ENCODE measurements at places on chromosomes 7 and 10.
A peak's percentile ranks its signal among the peaks of the same experiment; 100 is the strongest.

GRCh38 chr7:13742811-13743210, 246.7 kb downstream of the ETV1 start:
- no peak for DNase-seq

DNA sequence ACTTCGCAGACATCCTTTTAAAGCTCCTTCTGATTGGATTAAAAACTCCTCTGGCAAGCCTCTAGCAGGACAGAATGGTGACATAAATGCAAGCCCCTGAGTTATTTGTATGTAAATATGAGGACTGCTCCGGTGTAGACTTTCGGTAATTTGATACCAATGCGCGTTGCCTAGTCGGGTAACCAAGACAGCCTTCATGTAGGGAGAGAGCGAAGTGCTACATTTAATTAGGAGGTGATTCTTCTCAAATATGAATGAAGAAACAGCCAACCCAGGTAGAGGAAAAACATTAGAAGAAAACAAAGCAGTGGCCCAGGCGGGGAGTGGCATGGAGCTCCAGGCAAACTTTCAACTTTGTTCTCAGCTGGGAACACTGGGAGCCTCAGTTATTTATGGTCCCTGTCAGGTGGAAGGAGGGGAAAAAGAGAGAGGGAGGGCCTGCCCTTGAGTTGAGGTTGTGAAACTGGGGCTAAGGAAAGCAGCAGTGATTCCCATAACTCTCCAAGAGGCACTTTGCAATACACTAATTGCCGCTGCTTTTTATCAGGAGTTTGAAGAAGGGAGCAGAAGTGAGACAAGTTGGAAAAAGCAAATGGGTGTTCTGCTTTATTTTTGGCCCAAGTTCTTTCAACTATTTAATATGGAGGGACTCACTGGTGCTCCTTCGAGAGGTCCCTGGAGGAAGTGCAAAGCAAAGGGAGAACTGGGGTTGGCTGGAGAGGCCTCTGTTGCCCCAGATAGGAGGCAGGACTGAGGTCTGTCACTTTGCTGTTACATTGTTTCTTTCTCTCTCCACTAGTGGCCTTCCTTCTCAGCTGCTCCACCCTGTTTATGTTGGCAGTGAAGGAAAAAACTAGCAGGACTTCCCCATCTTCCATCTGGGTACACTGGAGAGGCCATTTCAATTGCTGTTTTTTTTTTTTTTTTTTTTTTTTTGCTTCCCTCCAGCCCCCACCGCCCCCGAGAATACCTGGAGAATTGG, 234.6 kb upstream of the CCDC6 start:
- DNase-seq = no peak

GRCh38 chr7:35037211-35037525, at the start of gene DPY19L1:
Gene DPY19L1, minus strand, starts transcription at chr7:35037485. Its CDS starts 91 bp downstream, at chr7:35037394.
- no peak for DNase-seq

- DNase-seq = no peak
Observed at GRCh38 chr10:31590023-31590800, 271.2 kb downstream of the ZEB1 start.

GRCh38 chr7:17447728-17448478, 149.5 kb downstream of the AHR start:
- DNase-seq = no peak

DNA sequence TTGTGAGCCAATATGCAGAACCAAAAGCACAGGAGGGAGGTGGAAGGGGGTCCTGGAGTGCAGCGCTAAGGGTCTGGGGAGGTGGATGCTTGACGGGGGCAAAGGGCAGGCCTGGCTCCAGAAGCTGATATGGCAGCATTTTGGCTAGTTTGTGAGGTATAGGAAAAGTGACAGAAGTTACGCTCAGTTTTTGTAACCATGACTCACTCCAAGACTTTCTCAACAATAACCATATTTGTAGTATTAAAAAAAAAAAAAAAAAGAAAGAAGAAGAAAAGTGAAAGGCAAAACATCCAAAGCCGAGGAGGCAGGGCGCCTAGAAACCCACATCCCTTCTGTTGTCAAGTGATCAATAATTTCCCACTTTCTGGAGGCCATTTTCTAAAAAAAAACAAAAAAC, 92.3 kb downstream of the RNF216 start:
- DNase-seq = no peak

GRCh38 chr10:60208676-60209269, 180.9 kb downstream of the ANK3 start:
- DNase-seq = no peak

DNA sequence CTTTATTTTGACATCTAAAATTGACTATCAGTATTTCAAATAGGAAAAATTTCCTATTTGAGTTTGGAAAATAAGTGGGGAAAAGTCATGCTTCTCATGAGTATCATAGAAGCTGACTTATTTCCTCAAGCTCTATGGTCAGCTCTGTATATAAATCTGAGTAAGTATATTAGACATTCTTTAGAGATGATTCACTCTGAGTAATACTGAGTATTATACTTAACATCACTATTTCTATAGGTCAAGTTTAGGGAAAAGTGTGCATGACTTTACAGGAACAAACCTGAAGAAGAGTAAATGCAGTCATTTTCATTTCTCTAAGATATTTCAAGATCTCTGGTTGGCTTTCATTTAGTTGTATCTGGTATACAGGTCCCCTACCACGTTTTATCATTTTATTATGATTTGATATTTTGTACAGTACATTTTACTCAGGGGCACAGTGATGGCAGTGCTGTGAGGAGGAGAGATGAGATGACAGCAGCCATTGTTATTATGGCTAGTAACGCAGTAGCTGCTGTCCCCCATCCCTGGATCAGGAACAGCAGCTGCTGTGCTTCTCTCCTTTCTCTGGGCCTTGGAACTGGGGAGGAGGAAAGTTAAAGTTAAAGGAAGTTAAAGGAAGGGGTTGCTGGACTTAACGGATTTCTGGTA, 15.2 kb downstream of the SND1 start:
- no peak for DNase-seq

DNA sequence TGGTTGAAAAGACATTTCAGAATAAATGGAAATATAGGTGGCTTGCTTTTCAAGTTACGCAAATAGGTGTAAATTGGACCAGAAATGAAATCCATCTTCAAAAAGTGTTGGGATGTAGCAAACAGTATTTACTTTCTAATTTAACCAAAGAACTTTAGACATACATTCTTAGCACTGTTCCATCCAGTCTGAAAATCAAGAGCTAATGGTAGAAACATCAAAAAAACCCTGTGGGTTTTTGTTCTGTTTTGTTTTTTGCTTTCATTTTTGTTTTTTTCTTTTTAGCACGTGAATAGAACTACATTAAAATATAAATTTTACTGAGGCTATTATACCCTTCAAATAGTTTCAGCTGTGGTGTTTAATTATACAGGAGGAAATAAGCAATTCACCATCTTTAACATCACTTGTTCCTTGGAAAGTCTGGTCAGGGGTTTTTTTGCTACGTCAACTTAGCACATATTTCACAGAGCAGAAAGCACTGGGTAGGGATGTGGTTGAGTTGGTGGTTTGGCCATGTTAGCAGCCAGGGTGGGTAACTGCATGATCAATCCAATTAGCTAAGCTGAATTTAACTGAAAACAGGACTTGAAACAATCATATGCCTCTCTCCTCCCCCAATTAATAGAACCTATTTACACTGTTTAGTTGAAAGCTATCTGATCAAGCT, 275.4 kb upstream of the PFKP start:
- no peak for DNase-seq

DNA sequence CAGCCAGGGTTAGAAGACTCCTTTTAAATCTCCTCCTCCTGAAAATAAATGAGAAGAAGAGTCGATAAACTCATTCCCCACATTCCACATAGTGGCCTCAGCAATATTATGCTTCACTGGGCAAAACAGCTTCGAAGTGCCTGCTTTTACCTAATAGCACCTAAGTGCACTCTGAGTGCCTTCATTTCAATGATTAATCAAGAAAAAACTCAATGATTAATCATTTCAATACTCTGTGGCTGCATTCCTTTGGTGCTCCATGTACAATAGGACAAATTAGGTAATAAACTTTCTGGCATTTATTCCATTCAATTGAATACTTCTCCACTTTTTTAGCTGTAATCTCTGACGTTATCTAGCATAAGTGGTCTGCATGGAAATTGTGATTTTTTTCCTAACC, 174.6 kb downstream of the CCDC71L start:
- no peak for DNase-seq

DNA sequence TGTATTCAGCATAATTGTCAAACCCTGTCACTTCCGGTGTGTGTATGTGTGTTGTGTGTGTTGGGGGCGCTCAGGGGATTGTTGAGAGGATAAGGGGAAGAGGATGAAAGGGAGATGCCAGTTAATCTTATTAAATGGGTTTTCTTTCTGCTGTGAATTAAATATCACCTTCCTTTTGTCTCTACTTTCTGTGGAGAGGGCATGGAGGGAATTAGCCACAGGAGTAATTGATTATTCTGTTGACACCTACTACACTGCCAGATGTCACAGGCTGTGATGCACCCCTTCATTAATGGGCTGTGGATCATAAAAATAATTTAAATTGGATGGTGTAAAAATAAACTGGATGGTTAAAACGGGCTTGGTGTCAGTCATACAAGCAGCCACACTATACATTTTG, 311.9 kb downstream of the MDFIC start:
- no peak for DNase-seq

GRCh38 chr10:34758447-34758996, 56.6 kb downstream of the PARD3 start:
- no peak for DNase-seq

- DNase-seq = no peak
Observed at GRCh38 chr10:67697724-67698131, 1.7 kb upstream of the CTNNA3 start.

GRCh38 chr10:24039897-24040296, 169.0 kb upstream of the KIAA1217 start:
- no peak for DNase-seq

DNA sequence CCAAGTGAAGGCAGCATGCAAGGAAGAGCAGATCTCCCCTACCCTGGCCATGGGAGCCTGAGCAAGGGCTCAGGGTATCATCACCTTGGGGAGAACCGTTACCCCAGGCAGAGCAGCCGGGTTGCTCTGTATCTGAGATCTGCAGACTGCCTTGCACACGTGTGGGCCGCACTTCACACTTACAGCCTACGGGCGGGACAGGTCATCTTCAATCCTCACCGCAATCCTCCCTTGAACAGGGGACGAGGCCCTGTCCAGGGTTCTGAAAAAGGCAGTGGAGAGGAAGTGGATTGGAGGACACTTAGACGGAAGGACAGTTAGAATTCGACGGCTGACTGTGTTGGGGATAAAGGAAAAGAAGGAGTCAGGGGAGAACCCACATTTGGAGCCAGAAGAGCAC, 51.4 kb downstream of the NPS start:
- DNase-seq = no peak

GRCh38 chr7:32103361-32103760, 33.2 kb upstream of the PDE1C start:
- no peak for DNase-seq

DNA sequence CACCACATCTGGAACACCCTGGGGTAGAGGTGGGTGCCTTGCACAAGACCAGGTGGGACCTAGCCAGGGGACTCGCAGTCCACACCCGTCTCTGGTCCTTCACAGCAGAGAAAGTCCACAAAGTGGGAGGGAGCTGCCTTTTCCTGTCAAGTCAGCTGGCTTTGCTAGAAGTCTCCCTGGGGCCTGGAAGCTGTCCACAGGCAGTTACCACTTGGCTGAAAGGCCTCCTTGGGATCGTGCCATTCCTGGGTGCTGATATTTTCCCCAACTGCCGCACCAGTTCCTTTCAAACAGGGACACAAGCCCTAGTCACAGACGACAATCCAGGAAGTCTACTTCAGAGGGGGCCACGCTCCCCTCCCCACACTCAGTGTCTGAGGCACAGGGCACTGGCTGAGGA, 75.4 kb downstream of the AFAP1L2 start:
- no peak for DNase-seq

- no peak for DNase-seq
Observed at GRCh38 chr10:72254813-72255568, 18.7 kb upstream of the DDIT4 start.

- no peak for DNase-seq
Observed at GRCh38 chr7:82036146-82036886, 266.5 kb upstream of the HGF start.

DNA sequence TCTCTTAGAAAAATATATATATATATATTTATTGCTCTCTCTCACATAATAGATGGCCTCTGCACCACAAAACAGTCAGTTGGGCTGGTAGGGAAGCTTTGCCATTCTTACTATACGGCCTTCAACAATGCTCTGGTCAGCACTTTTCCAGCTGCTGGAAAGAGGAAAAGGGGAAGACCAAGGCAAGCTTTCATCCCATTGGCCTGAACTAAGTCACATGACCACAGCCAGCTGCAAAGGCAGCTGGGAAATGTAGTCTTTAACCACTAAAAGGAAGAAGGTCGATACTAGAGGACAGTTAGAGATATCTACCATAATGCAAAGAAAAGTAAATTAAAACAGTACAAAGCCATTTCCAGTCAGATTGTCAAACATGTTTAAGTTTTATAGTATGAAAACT, 58.4 kb upstream of the MACROH2A2 start:
- no peak for DNase-seq

GRCh38 chr10:89479771-89480446, 55.5 kb downstream of the SLC16A12 start:
- DNase-seq = no peak

DNA sequence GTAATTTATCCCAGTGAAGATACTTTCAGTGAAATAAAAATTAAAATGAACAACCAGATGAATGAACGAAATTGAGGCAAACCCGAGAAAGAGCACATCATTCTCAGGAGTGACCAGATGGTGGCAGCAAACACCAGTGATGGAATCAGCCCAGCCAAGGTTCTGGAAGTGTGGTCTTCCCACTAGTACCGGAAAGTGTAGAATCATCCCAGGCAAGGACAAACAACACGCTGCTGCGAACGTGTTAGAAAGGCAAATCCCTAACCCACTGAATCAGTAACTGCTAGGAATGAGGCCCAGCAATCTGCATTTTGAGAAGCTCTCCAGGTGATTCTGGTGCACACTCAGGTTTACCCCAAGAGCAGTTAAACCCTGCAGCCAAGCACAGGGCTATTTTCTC, 15.5 kb upstream of the SLC18A3 start:
- peak; percentile 2 for DNase-seq

GRCh38 chr10:48439031-48439430, 132.6 kb downstream of the MAPK8 start:
- DNase-seq = no peak

- no peak for DNase-seq
Observed at GRCh38 chr7:112383671-112384417, 66.4 kb upstream of the IFRD1 start.

DNA sequence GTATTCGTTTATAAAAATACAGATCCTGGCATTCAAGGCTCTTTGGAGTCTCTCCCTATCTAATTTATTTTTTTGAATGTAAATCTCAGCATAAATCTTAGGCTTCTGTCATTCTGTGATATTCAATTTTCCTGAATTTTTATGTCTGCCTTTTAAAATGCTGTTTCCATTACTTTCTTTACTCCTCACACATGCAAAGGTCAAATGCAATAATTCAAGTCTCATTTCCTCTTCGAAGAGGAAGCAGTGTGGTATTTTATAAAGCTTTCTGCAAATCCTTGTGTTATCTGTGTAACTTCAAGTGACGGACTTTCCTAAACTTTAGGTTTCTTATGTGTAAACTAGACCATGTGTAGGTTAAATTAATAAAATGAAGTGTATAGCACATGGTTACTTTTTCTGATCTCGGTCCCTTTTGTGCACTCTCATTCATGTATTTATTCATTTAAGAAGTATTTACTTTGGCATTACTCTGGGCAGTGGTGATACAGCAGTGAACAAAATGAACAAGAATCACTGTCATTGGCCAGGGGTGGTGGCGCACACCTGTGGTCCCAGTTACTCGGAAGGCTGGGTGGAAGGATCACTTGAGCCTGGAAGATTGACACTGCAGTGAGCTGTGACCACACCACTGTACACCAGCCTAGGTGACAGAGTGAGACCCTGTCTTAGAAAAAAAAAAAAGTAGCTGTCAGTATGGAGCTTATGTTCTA, 332.2 kb downstream of the EXOC4 start:
- no peak for DNase-seq

GRCh38 chr10:30639946-30640786, 10.6 kb upstream of the LYZL2 start:
- DNase-seq = no peak

All from stimulated activated CD8-positive, alpha-beta memory T cell treated with anti-CD3 and anti-CD28 coated beads, Interleukin-12 subunit alpha, Interleukin-12 subunit beta, amount 100 ng/mL, for 1 hour (primary cell).